ENCODE measurements at places on chromosomes 5 and 9.
A peak's percentile ranks its signal among the peaks of the same experiment; 100 is the strongest.

DNA sequence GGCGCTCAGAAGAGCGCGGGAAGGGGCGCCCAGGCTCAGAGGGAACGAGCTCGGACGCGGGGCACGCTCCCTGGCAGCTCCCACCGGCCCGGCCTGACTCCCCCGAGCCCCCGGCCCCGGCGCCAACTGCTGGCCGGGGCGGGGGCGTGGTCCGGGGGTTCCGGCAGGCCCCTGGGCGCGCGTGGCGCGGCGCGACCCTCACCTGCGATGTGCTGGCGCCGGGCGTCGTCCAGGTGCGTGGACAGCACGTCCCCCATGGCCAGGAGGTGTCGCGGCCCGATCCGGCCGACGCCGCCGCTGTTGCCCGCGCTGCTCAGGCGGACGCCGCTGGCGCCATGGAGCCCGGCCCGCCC is 43.5 kb upstream of the STXBP1 start:
- DNase-seq: no peak

GRCh38 chr9:114746591-114747346 is 59.1 kb downstream of the TNFSF15 start:
- DNase-seq: no peak

- no peak for DNase-seq
Measured at GRCh38 chr9:126327714-126328185, 1.1 kb downstream of the MVB12B start.

- DNase-seq: no peak
Measured at GRCh38 chr5:7047511-7048261, 334.5 kb downstream of the TENT4A start.

DNA sequence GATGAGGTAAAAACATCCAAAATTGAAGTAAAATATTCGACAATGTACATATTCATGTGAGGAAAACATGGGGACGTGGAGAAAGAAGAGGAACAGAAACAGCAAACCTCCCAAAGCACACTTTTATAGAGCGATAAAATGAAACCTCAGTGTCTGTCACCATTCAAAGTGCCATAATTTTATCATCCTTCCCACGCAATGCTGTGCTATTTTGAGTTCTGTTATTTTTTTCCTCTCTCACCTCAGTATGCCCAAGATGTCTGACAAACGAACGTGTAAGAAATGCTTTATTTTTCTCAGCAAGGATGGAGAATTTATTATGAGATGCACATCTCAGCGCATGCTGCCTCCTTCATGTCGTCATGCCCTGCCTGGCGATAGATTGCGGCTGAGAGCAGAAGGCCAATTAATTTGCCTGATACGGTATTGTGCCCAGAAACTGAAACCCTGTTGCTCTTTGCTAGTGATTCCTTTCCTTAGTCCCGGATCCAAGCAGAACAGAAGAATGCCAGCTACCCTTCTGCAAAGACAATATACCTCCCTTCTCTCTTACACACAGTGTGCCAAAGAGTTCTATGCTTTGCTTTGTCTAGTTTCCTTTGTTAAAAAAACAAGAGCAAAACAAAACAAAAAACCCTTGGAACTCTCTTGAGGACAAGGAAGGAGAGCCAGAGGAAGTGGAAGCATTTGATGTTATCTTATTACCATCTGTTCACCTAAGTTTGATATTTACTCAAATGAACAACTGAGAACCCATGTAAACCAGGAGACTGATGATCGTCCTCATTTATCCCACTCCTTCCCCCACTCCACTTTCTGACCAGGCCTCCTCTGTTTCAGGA is 192.4 kb downstream of the SEMA6A start:
- DNase-seq: no peak

DNA sequence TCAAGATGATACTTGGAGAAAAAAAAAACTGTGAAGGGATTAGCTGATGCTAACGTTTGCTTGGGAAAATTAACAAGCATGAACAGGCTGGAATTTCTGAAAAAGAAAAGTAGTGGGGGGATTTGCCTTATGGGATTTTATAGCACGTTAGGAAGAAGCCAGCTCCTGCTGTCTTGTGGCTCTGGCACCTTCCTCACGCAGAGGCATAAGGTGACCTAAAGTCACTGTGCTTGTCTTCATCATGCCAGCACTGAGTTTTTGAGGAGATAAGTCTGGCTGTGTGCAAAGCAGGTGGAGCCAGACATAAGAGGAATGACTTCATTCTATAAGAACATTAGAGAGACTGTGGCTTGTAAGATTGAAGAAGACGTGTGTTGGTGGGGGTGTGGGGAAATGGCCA is 94.4 kb upstream of the MAP1B start:
- no peak for DNase-seq

DNA sequence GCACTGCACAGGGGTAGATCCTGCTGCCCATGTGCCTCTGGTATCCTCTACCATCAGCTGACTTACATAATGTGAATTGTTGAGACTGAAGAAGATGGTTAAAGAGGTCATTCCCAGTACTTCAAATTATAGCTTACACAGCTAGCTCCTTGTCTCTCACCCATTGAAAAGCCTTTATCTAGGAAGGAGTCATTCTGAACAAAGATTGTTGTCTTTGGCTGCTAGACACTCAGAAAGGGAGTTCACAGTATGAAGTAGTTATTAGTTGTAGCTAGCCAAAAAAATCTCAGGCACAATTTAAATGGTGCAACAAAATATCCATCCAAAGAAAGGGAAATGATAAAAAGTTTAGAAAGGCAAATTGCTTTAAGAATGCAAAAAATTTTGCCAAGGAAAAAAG is 102.0 kb upstream of the NREP start:
- no peak for DNase-seq

DNA sequence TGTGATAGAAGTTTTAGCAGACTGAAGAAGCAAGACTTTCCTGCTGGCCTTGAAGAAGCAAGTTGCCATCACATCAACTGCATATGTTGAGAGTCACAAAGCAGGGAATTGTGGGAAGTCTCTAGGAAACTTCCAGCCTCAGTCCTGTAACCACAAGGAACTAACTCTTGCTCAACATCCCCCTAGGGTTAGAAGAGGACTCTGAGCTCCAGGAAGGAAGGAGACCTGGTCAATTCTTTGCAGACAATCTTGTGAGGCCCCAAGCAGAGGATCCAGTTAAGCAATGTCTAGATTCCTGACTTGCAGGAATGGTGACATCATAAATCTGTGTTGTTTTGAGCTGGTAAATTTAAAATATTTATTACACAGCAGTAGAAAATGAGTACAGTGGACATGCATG is 18.6 kb upstream of the ZNF366 start:
- DNase-seq: no peak

- no peak for DNase-seq
Measured at GRCh38 chr9:113578279-113578865, 114.8 kb downstream of the RGS3 start.

DNA sequence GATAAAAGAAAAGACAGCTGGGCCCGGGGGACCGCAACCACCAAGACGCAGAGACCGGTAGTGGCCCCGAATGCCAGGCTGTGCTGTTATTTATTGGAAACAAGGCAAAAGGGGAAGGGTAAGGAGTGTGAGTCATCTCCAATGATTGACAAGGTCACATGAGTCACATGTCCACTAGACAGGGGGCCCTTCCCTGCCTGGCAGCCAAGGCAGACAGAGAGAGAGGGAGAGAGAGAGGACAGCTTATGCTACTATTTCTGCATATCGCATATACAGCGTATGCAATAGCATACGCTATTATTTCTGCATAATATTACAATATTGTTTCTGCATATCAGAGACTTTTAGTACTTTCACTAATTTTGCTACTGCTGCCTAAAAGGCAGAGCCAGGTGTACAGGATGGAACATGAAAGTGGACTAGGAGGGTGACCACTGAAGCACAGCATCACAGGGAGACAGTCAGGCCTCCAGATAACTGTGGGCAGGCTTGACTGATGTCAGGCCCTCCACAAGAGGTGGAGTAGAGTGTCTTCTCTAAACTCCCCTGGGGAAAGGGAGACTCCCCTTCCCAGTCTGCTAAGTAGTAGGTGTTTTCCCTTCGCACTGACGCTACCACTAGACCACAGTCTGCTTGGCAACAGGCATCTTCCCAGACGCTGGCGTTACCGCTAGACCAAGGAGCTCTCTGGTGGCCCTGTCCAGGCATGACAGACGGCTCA is 50.3 kb downstream of the RFX3 start:
- peak; percentile 35 for DNase-seq

GRCh38 chr5:93280518-93280917 is 300.5 kb downstream of the NR2F1-AS1 start:
- no peak for DNase-seq

- DNase-seq: no peak
Measured at GRCh38 chr5:135553688-135554462, 18.1 kb upstream of the NEUROG1 start.

- no peak for DNase-seq
Measured at GRCh38 chr5:67774786-67775185, 440.8 kb upstream of the PIK3R1 start.

DNA sequence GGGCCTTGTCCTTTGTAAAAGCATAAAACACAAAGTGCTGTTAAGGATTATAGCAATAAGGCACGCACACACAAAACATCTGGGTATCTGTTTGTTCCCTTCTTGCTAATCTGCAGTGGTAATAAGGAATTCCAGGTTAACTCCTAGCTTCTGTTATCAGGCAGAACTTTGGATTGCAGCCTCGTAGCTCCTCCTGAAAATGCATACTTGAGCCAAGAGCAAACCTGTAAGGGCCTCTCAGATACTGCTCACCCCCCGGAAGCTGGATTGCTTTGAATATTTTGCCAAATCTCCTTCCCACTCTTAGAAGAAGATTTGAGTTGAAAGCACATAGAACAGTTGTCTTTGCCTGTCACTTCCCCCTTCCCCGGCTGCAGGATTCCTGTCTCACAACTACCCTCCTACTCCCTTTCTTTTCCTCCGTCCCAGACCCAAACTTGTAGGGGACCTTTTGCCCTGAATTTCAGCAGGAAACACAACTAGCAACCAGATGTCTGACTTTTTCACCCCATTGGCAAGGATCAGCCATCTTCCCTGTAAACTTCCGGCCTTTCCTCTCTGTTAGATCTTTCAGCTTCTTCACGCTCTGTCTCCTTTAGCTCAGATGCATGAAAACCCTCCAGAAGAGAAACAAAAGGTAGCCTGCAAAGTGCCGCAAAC is 28.2 kb upstream of the SMAD5 start:
- no peak for DNase-seq

DNA sequence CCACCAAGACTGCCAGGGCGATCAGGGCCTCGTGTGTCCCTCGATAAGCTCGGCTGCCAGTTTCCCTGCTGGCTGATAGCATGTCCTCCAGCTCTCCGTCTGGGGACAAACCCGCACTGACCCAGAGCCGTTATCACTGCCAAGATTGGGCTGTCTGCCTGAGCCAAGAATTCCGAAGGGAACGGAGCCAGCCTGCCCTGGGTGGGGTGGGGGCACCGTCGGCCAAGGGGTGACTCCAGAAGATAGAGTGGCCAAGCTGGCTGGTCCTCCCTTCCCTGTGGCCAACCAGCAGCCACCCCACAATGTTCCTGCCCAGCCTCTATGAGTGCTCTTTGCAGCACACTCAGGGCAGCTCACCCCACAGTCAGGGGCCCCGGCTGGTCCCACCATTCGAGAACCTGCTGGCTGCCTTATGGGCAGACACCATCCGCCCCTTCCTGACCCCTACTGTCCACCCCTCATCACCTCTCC is 29.4 kb downstream of the HRH2 start:
- DNase-seq: no peak

GRCh38 chr9:117170567-117170966 is 244.3 kb downstream of the ASTN2 start:
- no peak for DNase-seq

DNA sequence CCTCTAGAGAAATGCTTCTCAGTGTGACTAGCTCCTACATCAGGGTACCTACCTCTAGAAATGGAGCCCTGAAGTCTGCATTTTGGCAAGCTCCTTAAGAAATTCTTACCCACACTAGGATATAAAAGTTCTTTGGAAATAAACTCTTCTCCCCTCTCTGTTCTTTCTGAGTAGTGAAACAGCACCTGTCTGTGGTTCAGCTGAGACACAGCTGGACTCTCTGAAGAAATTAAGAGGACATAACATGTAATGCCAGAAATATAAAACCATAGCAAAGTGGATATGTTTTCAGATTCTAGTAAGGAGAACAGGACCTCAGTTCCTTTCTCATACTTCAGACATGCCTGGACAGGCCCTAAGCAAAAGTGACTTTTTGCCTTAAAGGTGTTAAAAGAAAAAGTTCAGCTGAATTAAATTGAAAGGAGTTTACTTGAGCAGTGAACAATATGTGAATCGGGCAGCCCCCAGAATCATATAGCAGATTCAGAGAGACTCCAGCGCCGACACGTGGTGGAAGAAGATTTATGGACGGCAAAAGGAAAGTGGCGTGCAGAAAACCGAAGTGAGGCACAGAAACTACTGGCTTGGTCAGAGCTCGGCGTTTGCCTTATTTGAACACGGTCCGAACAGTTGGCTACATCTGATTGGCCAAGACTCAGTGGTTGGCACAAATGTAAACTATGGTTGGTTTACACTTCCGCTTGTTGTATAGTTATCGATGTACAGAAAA is 64.5 kb downstream of the PRKACG start:
- DNase-seq: no peak

DNA sequence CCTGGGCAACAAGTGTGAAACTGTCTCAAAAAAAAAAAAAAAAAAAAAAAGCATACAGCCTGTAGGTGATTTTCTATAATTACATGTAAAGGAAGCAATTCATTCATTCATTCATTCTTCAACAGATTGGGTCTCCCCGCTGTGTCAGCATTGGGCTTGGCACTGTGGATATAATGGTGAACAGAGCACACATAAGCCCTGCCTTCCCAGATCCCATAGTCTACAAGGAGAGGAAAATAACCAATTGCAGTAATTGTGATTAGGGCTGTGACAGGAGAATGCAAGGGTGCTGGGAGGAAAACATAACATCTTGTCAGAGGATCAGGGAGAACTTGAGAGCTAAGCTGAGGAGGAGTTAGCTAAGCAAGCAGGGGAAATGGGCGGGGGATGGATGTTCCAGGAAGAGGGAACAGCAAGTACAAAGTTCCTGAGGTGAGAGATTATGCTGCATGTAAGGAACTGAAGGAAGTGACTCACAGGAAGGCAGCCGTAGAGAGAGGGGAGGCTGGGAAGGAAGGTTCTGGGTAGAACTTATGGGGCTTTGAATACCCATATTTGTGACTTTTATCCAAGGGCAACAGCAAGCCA is 24.0 kb upstream of the KLF9 start:
- no peak for DNase-seq

DNA sequence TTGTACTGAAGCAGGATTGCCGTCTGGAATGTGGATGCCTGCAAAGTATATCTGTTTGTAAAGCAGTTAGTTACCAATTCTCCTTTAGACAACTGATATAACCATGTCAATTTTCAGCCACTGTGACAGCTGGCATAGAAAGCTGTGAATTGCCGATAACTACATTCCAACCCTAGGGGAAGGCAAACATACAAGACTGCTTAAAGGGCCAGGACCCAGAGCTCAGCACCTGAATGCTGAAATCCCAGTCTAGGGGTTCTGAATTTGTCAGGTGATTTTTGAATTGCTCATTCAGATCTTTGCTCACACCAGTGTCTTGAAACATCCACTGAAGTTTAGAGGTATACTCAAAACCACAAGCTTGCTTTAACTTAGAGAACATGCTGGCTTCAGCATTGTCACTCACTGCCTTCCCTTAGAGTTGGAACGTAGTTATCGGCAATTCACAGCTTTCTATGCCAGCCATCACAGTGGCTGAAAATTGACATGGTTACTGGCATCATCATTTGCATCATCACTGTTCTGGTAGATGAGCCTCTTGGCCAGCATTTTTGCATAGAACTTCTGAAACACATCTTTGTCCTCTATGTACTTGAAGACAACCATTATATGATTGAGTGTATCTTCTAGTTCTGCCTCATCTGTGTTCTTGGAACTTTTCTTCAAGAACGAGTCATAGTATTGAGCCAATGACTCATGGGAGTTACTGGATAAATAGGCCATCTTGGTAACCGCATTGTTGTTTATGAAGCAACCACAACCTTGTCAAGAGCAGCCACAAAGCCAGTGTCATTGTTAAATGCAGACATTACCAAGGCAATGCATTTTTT is 82.1 kb downstream of the CCDC192 start:
- peak; percentile 57 for DNase-seq
